Stimulated activated naive CD8-positive, alpha-beta T cell treated with anti-CD3 and anti-CD28 coated beads, Interleukin-15, amount 100 ng/mL, for 72 hours (primary cell): ENCODE measurements at places on chromosomes 11 and 22.

GRCh38 chr11:132941024-132941646 lies 591.2 kb downstream of the OPCML start:
- peak; percentile 5 for DNase-seq

DNA sequence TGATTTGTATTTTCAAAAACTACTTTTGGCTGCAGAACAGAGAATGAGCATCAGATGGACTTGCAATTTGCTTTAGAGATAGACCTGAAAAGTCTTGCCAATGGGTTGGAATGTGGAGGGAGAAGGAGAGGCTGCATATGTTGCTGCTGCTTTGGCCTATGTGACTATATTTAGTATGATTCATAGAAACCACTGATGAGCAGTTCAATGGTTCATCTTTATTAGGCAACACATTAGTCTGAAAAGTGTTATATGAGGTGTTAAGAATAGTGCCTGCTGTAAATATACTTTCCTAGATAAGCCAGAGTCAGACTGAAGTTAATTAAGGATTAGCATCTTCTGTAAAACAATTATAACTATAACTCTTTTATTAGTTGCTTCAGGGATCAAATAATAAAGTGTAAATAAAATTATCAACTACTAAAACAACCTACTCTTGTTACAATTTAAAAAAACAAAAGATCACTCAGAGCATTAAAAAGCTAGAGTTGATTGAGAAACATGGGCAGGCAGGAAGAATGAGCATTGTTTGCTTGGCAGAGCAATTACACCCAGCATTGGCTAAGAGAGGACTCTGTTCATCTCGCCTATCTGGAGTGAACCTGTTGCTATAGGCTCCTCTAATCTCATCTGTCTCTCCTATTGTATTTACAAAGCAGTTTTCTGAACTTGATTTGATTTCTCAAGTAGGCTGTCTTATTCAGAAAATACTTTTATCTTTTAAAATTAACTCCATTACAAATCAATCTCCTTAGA lies 36.3 kb downstream of the HORMAD2 start:
- DNase-seq, result no peak

DNA sequence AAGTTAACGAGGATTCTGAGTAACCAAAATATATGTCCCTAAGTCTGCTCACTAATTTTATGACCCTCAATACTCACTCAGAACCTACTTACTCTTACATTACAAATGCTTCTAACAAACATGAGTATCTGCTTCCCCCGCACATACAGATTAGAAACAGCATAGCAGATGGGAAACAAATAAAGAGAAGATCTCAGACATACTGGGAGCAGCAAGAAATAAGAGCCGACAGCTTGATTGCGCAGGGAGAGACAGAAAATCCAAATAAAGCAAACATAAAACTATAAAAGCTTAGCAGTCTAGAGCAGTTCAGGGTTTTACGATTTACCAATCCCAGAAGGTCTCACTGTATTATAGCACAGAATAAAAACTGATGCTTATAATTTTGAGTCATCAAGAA lies 89.1 kb upstream of the DBX1 start:
- no peak for DNase-seq

DNA sequence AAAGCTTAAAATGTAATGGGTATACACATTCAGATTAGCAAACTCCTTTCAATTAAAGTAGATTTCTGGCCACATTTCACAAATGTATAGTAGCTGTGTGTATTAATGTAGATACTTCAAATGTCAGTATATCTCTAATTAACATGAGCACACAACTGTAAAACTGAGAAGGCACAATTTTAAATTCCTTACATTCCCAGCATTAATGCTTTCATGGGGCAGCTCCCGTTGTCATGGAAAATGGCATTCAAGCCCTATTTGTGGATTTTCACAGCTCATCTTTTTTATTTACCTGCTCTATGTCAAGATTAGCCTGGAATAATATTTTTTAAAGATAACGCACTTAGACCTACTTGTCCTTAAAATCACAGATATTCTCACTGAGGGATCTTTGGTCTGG lies 113.6 kb upstream of the SOX6 start:
- no peak for DNase-seq

GRCh38 chr11:34492806-34493414 lies 20.7 kb downstream of the ELF5 start:
- peak; percentile 32 for DNase-seq

- DNase-seq, result no peak
Observed at GRCh38 chr11:45580399-45580798, 85.0 kb downstream of the CHST1 start.

- no peak for DNase-seq
Observed at GRCh38 chr22:50115693-50116092, 25.9 kb downstream of the MOV10L1 start.

DNA sequence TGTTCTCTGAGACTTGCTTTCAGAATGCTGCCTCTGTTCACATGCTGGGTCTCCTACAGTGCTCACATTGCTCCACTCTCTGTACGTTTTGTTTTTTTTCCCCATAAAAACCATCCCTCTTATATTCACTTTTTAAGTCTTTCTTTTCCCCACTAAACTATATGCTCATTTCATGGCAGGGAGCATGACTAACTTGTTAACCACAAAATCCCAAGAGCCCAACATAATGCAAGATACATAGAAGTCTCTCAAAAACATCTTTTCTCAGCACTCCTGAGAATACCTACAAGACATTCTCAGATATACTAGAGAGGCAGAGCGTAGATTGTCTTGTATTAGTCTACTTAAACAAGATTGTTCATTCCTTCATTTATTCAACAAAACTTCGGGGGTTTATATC lies 73.3 kb downstream of the FAM76B start:
- DNase-seq, result no peak

DNA sequence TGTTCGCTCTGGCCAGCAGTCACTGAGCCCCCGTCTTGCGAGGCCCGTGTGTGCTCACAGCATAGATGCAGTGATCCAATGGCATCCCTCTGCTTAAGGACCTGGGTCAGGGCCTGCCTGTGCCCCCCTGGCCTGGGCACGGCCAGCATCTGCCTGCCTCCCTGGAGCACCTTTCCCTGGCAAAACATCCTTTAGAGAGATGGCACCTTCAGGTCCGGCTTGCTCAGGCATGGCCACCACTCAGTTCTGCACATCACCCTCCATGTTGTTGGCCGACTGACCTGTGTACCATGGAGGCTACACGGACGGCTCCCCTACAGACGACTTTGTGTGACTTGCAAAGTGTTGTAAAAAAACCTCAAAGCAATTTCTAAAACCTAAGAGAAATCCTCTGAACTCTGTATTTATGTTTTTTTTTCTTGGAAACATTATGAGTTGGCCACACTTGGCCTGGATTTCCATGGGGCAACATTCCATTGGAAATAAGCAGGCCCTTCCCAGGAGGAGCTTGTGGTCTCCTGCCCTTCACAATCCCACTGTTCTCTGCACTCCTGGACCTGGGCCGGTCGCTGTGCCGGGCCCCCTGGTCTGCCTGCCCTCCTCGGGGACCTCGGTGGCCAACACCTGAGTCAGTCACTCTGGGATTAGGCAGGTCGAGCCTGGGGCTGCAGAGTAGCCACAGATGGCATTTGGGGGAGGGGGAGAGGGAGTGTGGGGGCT lies 592.4 kb downstream of the TBC1D22A start:
- DNase-seq, result no peak

GRCh38 chr22:45996241-45997076 lies 19.5 kb upstream of the WNT7B start:
- no peak for DNase-seq

- DNase-seq, result no peak
Observed at GRCh38 chr11:4881860-4882500, at the start of gene OR51T1. Gene OR51T1 (plus strand): TSS chr11:4881900. CDS start chr11:4881900, 0 bp downstream.

GRCh38 chr11:36257351-36257750 lies 31.9 kb downstream of the COMMD9 start:
- no peak for DNase-seq

DNA sequence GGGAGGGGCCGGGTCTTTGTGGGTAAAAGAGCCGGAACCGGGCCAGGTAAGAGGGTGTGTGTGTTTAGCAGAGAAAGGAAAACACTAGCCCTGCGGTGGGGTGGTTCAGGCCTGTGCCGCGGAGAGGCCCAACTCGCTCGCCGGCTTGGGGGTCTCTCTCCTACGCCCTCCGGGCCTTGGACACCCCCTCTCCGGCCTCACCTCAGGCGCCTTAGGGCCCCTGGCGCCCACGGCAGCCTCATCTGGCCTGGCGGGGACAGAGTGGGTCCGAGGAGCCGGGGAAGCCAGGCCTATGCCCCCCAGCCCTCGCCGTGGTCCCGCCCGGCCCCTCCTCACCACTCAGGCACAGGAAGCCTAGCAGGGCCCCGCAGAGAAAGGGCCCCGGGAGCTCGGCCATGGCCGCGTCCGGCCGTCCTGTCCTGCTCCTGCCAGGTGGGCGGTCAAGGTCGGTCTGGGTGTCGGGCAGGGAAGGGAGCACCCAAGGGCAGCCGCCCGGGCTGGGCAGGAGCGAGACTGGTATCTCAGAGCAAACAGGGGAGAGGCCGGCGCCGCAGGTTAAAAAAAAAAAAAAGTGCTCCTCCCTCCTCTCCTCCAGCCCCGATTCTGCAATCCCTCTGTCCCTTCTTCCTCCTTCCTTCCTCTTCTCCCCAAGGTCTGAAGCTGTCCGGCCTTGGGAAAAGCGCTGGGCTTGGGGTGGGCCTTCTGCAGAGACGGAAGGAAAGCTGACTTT lies at the start of gene VSIG2:
VSIG2 (minus strand) TSS at position 515 of the 730 bp plus-strand sequence; CDS start at position 397, 118 bp downstream.
- no peak for DNase-seq

GRCh38 chr11:82038154-82038553 lies 695.5 kb downstream of the FAM181B start:
- no peak for DNase-seq

GRCh38 chr11:115191761-115192160 lies 312.5 kb downstream of the CADM1 start:
- DNase-seq, result no peak

DNA sequence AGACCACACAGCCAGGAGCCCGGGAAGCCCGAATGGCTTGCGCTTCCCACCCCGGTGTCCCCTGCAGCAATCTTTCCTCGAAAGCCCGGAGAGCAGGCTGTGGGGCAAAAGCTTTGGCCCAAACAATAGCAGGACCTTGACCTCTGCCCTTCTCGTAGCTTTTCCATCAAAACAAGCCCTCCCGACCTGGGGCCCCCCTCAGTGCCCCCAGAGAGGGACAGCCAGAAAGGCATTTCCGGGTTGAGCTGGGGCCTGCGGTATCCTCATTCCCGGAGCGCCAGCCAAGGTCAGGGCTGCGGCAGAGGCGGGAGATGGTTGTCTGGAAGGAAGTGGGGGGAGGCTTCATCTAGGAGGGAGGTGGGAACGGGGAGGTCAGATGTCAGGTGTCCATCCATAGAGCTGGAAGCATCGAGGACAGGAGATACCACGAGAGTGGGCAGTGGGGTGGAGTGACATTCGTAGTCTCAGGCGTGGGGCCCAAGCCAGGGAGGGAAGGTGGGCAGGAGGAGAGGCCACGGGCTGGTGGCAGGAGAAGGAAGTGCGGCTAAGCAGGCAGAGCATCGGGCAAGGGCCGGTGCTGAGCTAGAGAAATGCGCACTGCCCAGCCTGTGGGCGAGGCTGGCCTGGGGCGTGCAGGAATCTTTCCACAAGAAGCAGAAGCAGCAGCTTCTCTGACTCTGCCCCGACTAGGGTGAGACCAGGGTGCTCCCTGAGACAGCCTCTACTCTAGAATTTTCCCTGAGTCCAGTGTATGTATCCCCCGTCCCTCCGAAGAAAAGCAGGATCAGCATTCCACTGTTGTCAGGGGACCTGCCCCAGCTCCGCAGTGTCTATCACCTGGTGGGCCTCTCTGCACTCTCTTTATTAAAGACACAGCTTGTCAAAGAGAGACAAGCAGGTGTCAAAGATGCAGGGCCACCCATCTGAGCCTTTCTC lies 14.3 kb downstream of the PDGFB start:
- no peak for DNase-seq

DNA sequence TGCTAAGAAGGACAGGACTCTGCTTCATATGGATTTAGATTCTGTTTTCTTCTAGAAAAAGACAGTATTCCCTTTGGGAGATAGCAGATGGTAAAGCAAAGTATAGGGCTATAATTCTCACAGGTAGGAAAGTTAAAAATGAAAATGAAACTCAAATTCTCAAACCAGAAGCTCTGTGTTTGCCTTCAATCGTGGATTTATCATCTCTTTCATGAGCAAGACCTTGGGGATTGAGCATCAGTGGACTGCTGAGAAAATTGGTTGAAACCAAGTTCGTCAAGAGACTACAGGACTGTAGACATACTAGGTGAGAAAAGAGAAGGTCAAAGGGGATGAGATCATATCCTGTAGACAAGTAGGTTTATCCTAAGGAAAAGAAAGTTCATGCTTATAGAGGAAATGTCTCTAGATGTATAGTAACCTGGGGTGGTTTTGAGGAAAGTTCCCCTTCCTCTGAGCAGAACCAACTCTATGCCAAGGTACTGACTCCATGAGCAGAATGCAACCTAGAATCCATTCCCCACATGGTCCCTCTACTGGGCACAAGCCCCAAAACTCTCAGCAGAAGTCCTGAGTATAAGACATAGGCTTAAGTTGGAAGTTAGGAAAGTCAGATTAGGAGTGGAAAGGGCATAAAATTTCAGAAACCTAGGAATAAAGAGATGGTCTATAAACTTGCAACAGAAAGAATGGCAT lies 46.5 kb downstream of the SLC5A12 start:
- no peak for DNase-seq

- DNase-seq, result no peak
Observed at GRCh38 chr11:59943997-59944714, 5.9 kb downstream of the OOSP1 start.

- no peak for DNase-seq
Observed at GRCh38 chr11:100981196-100981824, 148.3 kb downstream of the PGR start.

DNA sequence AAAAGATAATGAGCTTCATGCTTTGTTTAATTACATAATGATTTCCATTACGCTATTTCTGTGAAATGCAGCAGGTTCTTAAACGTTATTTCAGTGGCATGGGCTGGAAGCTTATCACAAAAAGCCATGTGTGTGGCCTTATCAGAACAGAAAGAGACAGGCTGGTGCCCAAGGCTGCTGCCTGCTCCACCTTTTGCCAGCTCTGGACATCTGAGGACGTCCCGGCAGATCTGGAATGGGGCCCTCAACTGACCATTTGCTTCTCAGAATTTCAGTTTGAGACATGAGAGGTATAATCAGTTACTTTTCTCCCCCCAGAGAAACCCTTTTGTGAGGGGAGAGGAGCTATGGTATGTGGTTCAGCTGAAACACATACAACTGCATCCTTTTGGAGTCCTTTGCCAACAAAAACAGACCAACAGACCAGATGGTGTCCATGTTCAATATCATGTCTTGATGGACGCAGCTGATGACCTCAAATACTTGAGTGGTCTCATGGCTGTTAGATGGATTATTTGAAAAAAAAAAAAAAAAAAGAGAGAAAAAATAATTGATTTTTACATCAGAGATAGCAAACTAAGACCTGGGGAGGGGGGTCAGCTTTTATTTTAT lies 8.6 kb downstream of the CDPF1 start:
- no peak for DNase-seq

GRCh38 chr11:2194877-2195755 lies 23.5 kb upstream of the TH start:
- DNase-seq, result peak; percentile 53

GRCh38 chr22:49796596-49797270 lies 30.9 kb downstream of the BRD1 start:
- no peak for DNase-seq
